ENCODE measurements at places on chromosomes 3 and 15.

DNA sequence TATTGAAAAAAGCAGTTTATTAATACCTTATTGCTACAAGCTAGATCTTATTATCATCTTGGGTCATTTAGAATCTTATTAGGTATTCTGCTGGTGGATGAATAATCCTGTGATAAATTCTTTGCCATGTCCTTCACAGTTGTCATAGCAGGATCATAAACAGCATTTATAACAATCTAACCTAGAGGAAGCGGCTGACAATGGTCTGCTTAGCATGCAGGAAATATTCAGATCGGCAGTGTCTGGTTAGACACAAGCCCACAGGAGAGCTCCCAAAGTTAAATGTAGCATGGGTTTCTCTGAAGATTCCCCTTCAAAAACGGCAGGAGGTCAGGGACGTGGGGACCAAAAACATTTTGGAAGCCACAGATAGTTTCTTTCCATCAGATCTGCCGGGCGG lies 179.3 kb downstream of the FOXB1 start:
- DNase-seq = no peak

DNA sequence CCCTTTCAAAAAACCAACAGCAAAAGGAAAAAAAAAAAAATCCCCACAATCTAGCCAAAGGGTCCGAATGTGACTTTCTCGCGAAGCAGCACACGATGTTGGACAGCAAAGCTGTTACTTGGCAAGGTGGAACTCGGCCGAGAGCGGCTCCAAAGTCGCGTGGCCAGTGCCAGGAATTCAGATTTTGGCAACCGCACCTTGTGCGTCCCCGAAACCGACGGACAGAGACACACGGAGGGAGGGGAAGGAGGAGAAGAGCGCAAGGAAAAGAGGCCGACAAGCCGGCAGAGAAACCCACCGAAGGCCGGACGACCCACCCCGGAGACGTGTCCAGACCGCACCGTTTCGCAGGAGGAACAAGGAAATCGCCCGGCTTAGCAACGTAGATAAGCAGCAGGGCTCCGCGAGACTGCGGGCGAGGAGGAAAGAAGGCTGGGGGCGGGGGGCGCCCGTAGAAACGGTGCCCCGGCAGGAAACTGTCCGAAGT lies 517.3 kb downstream of the MECOM start:
- DNase-seq = peak; percentile 24

DNA sequence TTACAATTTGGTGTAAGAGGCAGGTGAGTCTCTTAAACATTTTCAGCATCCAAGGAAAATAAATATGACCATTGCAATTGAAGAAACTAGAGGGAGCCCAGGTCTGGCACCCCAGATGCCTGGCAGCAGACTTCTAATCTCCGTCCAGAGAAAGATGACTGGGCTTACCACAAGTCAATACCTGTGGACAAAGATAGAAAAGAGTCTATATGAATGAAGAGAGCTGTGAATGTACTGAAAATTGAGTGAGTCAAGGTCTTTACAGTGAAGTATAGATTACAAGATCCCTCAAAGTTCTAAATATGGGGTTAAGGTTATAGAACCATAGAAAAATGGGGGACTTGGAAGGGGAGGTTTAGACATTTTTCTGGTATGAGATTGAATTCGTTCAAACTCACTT lies 827.4 kb upstream of the NR2F2 start:
- DNase-seq = no peak

- no peak for DNase-seq
Observed at GRCh38 chr3:44469914-44470313, 7.6 kb downstream of the ZNF445 start.

DNA sequence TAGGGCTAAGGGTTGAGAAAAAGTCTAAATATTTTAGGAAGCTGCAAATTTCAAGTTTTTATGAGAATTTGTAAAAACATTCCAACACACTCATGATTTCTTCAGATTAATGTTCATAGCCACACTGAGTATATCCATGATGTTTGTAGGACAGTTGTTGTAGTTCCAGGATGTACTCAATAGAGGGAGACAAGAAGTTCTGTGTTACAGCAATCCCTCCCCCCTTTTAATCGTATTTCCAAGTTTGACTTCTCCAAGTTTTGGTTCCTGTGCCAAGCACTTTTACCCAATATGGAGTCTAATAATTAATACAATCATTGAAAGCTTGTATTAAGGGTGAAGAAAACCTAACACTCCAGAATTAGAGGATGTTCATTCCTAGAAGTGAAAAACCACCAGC lies 143.4 kb downstream of the FEZF2 start:
- no peak for DNase-seq

DNA sequence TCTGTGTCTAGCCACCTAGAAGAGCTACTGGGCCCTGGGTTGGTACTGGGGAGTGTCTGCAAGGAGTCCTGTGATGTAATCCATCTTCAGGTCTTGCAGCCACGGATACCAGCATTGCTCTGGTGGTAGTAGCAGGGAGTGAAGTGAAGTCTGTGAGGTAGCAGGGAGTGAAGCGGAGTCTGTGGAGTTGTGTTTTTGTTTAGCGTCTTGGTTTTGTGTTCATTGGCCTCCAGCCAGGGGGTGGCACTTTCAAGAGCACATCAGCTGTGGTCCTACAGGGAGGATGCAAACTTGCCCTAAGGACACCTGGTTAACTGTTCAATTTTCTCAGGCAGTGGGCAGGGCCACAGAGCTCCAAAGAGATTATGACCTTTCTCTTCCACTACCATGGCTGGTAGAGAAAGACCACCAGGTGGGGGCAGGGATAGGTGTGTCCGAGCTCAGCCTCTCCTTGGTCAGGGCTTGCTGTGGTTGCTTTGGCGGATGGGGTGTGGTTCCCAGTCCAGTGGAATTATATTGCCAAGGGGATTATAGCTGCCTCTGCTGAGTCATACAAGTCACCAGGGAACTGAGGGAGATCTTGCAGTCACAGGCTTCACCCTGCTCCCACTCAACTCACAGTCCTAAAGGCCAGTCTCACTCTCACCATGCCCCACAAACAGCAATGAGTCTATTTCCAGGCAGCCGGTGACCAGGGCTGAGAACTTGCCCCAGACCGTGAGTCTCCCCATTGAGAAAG lies 424.7 kb downstream of the ZBBX start:
- DNase-seq = no peak

- DNase-seq = no peak
Observed at GRCh38 chr3:14042680-14043079, 82.0 kb downstream of the CHCHD4 start.

- DNase-seq = no peak
Observed at GRCh38 chr3:25820816-25821486, 31.1 kb downstream of the OXSM start.

DNA sequence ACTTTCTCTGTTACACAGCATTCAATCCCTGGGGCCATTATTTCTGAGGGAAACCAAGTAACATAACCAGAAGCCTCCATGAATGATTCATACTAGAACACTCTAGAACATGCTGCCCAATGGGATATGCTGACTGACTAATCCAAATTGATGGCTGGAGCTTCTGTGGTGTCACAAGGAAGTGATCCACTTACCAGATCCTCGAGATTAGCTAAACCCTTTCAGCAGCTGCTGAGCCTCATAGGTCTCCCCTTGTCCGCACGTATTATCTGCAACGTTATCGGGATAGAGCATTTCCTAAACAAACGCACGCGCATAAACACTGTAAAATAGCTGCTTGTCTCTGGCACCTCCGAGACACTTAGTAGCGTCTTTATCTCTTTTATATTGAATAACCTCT lies 61.2 kb upstream of the PROK2 start:
- DNase-seq = no peak

DNA sequence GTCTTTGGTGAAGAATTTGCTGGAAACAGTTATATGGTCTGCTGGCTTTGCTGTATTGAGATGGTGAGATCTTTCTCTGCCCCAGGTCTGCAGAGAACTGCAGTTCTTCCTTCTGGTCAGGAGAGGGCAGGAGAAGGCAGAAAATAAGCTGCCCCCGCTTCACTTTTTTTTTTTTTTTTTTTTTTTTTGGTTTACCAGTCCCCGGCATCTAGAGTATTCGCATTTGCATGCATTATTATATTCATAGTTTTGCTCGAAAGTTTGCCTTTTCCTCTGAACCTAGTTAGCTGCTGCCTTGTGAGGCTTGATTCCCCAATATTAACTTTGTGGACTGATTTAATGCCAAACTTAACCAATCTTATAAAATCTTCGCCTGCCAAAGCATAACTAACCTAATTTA lies 10.6 kb upstream of the PARL start:
- no peak for DNase-seq

DNA sequence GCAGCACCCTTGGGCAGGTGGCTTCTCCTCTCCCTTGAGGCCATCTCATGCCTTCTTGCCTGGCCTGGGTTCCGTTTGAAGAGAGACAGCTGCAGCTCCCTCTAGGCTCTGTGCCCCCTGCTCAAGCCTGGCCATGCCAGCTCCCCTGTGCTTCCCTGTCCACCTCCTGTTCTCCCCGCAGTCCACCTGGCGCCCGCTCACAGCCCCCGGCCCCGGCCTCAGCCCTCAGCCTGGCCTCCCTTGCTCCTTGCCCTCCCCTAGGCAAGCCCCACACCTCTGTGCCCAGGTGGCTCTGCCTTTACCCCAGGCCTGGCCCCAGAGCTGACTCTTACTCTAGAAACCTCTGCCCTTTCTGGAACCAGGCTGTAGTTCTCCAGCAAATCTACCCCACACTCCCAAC lies 13.9 kb upstream of the RHO start:
- no peak for DNase-seq

- no peak for DNase-seq
Observed at GRCh38 chr3:119759962-119760361, 21.9 kb upstream of the NR1I2 start.

DNA sequence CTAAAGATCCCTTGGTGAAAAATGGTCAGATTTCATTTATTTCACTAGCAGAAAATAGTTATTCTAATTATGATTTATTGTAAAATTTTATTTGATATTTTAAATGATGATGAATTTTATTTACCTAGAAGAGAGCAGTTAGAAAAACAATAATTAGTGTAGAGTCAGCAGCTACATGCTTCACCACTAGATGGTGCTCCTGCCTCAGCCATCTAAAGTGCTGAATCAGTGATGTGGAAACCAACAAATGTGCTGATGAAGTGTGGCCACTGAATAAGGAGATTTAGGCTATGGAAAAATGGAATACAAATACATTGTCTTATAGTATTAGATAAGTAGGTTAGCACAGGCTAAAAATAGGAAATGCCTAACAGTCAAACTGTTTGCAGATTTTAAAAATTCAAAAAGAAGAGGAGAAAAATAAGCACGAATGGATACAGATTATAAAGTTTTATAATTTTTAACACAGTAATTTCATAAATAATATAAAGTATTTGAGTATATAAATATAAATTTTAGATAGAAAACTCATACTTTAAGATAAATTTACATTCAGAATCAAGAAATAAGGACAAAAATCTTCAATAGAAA lies 109.8 kb downstream of the PPP2R3A start:
- peak; percentile 33 for DNase-seq

- no peak for DNase-seq
Observed at GRCh38 chr3:40913192-40913591, 286.1 kb upstream of the CTNNB1 start.

DNA sequence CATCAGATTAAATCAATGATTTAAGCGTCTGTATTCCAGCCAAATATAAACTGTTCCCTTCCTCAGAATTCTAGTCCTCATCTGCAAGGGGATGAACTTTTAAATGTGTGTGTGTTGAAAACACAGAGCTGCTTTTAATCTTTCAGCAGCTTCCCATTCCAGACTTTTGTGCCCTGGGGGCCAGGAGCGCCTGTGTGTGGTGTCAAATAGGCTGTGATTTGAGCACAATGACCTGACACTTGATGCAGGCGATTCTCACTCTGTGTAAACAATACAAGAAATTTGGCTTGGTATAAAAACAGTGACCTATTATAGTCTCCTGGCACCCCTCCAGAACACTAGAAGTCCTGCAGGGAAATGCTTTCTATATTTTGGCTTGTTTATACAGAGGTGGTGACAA lies 274.6 kb upstream of the ROPN1 start:
- DNase-seq = no peak

- no peak for DNase-seq
Observed at GRCh38 chr3:179703816-179704215, 51.0 kb downstream of the USP13 start.

DNA sequence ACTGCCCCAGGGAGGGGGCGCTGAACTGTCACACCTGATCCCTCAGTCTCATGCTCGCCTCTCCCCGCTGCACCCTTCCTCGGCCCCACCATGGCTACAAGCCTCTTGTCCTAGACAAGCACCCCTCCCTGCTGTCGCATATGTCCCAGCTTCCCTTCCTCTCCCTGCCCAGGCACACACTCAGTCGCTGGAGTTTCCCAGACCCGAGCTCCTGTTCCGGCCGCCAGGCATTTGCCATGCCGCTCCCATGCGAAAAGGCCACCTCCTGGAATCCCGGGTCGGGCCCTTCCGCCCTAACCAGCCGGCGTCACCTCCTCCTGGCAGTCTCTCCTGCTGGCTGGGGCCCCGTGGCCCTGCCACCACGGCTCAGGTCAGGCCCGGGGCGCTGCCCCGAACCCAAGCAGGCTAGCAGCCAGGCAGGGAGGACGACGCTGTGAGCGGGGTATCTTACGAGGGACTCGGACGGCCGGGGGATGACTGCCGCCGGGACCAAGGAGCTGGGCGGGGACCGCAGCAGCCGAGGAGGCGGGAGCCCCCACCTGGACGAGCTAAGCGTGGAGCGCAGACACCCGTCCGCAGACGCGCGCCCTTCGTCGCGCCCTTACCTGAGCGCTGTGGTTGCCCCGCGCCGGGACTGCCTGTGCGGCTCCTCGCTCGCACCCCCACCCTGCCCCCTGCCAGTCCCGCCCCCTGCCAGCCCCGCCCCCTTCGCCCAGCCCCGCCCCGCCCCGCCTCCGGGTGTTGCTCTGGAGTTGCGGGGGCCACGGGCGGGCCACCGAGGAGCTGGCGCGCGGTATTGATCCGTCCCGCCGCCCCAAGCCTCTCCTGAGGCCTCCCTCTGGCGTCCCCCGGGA lies at the start of gene ALS2CL:
TSS of gene ALS2CL (minus strand) at position 642 of the 854 bp plus-strand sequence. CDS start 4,239 bp downstream, outside the sequence.
- DNase-seq = peak; percentile 37

- no peak for DNase-seq
Observed at GRCh38 chr15:28181366-28181765, 82.3 kb upstream of the OCA2 start.

- no peak for DNase-seq
Observed at GRCh38 chr15:64180235-64180824, 17.5 kb upstream of the PPIB start.

GRCh38 chr3:155535098-155535497 lies 209.8 kb downstream of the PLCH1 start:
- DNase-seq = no peak

DNA sequence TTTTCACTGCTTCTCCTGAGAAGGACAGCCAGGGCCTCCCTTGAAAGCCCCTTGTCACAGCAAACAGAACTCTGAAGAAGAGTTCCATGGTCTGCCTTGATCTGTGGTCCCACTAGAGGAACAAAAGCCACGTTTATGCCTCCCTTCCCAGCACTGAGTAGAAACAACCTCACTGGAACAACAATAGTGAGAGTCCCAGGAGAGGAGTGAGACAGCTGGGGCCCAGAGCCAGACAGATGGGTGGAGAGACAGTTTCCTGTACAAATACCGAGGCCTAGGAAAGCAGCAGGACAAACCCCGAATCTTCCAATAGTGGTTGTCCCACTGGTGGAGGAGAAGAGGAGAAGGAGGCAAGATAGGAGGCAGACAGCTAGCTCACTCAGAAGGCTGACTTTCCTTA lies 106.1 kb downstream of the WDR76 start:
- no peak for DNase-seq

- no peak for DNase-seq
Observed at GRCh38 chr3:147688868-147689267, 279.7 kb downstream of the ZIC1 start.

GRCh38 chr3:106768941-106769480 lies 608.2 kb upstream of the CCDC54 start:
- DNase-seq = no peak

GRCh38 chr15:60301024-60301423 lies 96.8 kb downstream of the ANXA2 start:
- no peak for DNase-seq
